ENCODE measurements at places on chromosomes 1 and 21.
A peak's percentile ranks its signal among the peaks of the same experiment; 100 is the strongest.

DNA sequence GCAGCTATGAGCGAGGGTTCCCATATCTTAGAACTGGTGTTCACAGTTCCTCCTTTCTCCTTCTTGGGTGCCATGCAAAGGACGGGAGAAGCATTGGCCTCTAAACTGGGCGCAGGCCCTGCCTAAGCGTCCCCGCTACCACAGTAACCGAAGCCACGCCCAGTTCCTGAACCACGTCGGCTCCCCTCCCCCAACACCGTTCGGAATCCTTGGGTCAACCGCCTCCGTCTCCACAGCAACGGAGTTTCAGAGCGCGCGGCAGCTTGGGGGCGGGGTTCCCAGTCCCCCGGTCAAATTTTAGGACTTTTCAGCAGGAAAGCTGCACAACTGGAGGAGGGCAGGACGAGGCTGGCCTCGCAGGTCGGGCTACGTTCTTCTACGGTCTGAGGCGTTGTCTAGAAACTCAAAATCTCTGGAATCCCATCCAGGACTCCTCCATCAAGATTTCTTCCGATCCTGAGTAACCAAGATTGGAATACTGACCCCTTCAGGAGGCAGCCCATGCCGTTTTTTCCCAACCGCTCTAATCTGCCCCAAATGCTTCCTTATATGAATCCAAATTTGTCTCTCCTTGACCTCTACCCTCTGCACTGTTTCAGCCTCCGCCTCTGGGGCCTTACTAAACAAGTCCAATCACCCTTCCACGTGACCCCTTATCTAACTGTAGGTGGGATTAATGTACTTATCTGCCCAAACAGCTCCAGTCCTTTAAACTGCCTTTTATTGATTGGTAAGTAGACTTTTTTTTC lies at the start of gene SPAG17:
Gene SPAG17 (minus strand): TSS at position 145 of the 749 bp plus-strand sequence. CDS start 71 bp downstream, at position 74.
- no peak for DNase-seq

DNA sequence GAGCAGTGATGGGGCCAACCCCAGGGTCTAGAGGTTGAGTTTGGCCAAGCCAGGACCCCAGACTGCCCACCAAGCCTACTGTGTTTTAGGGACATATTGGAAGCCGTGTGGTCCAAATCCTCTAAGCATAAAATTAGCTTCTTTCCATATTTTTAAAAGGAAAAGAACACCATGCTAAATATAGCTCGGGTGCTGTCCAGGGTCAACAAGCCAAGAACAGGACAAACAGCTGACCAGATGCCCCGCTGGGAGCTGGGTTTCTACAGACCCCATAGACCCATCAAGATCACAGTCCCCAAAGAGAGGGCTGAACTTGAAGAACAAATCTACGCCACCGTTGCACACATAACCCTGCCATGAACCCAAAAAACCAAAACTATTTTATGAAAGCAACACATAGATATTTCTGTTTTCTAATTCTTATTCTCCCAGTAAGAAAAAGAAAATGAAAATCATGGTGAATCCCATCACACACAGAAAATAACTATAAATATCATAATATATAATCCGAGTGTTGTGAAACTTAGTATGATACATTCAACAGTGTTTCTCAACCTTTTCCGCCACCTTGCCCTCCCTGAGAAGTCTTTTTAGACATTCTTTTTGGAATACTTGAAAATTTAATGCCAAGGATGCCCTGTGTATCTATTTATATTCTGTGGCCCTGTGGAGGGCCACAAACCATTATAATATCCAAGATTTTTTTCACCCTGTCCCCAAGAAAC lies 36.2 kb upstream of the FHAD1 start:
- DNase-seq, result no peak

DNA sequence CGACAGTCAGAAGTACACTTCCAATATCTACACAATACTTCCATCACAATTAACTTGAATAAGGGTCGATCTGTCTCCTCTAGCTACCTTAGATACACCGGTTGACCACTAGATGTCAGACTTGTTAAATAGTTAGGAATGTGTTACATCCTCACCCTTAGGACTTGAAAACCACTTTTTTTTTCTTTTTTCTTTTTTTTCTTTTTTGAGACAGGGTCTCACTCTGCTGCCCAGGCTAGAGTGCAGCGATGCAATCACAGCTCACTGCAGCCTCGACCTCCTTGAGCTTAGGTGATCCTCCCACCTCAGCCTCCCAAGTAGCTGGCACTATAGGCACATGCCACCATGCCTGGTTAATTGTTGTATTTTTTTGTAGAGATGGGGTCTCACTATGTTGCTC lies 120.4 kb upstream of the GREM2 start:
- DNase-seq, result no peak

DNA sequence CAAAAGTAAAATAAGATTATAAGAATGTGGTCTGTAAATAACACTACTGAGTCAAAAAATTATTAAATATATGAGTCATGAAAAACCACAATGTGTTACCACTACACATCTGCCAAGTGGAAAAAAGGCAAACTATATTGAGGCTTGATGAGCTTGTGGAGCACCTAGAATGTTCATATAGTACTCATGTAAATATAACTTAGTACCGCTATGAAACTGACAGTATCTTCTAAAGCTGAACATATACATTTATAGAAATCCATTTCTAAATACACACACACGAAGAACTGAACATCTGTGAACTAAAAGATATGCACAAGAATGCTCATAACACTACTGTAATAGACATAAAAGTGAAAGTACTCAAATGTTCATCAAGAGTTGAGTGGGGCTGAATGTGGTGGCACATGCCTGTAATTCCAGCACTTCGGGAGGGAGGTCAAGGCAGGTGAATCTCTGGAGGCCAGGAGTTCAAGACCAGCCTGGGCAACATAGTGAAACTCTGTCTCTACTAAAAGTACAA lies 18.5 kb upstream of the GBP3 start:
- DNase-seq, result peak; percentile 70

DNA sequence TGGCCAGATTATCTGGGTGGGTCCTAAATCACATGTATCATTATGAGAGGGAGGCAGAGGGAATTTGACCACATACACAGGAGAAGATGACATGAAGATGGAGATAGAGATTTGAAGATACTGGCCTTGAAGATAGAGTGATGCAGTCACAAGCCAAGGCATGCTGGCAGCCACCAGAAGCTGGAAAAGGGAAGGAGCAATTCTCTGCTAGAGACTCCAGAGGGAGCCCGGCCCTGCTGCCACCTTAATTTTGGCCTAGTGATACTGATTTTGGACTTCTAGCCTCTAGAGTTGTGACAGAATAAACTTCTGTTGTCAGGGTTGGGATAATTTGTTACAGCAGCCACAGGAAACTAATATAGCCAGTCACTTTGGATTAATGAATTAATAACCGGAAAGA lies 2.2 kb upstream of the PRDM2 start:
- no peak for DNase-seq

GRCh38 chr1:180505732-180506335 lies 3.5 kb upstream of the ACBD6 start:
- no peak for DNase-seq

DNA sequence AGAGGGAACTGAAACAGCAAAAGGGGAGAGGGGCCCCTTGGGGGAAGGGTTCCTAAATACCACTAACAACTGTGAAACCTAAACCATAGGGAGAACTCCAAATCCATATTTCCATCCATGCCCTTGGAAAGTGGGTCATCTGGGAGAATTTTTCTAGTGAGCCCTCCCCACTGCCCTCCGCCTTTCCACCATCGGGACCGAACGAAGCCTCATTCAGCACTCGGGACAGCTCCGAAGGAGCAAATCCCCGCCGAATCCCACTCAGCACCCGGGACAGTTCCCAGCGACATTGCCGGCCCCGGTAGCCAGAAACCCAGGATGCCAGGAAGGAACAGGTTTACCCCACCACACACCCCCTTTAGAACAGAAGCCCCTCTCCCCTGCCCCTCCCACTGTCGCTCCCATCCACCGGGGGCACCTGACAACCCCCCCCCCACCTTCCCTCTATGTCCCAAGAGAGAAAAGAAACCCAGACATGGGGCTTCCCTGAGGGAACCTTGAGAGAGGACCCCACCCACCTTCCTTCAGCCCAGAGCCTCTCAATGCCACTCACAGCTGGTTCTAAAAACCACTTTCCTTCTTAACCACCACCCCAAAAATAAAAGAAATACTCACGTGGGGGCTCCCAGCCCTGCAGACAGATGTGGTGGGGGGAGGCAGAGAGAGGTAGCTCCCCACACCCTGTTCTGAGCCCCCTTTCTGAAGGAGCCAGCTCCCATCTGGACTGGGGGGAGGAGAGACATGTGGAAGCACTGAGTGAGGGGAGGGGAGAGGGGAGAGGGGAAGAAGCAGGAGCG lies 4.5 kb downstream of the DLGAP3 start:
- DNase-seq, result no peak

- DNase-seq, result no peak
Observed at GRCh38 chr1:205719015-205719414, 31.0 kb downstream of the NUCKS1 start.

DNA sequence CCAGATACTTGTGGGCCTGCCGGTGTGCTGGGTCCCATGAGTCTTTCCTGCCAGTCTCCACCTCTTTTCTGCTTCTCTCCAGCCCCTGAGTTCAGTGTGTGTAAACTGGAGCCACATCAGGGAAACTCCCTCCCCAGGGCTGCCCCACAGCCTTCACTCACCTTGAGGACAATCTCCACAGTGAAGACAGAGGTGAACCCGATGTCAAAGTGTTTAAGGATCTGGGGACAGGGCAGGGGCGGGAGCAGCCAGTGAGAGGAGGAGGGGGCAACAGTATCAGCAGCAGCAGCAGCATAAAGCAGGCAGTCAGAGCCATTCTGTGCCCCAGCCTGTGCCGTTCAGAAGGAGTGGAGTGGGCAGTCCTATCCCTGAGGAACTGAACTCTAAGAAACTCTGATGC lies 43.2 kb downstream of the CACNA1S start:
- DNase-seq, result no peak

DNA sequence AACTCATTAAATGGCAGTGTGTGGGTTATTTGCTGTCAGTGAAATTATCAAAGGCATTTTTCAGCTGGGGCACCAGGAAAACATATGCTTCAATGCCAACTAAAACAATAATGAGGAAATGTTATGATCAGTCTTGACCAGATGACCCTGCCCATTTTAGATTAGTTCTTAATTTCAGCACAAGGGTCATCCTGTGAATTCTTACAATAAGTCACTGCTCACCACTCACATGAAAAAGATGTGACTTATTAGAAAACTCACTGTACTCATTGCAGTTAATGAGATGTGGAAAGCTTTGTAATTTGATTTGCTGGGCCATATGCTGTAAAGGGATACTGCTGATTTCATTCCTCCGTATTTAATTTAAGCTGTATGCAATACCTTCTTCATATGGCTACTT lies 178.5 kb upstream of the LMO4 start:
- no peak for DNase-seq

DNA sequence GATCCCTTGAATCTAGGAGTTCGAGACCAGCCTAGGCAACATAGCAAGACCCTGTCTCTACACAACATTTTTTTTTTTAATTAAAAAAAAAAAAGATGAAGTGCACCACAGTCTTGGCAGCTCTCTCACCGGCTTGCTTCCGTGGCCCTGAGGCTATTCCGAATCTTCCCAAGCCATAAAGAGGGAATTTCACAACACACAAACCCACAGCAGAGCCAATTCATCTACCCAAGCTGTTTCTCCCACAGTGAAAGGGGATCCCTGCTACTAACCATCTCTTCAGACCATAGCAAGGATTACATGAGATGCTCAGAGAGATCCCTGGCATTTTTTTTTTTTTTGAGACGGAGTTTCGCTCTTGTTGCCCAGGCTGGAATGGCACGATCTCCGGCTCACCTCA lies 8.3 kb upstream of the CHD5 start:
- no peak for DNase-seq

DNA sequence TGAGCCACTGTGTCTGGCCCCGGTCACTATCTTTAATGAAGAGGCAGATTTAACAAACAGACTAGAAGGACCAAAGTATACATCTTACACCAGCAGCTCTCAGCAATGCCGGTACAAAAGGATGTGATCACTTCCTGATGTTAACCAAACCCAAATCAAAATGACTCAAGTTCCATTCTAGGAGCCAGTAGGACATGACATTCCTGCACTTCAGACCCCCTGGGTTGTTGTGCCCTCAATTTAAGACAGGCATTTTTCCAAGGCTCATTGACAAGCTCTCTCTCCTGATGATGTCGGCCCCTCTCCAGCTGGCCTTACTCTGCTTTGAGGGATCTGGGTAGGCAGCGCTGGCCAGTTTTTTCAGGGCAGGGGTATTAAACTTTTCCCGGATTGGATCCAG lies 35.1 kb downstream of the YARS1 start:
- no peak for DNase-seq

- no peak for DNase-seq
Observed at GRCh38 chr21:45747802-45748445, 104.4 kb downstream of the PCBP3 start.

GRCh38 chr1:55877437-55878232 lies 662.5 kb upstream of the USP24 start:
- no peak for DNase-seq

- DNase-seq, result no peak
Observed at GRCh38 chr21:18771845-18772380, 368.3 kb upstream of the TMPRSS15 start.

GRCh38 chr1:172679000-172679772 lies 20.3 kb downstream of the FASLG start:
- DNase-seq, result no peak

DNA sequence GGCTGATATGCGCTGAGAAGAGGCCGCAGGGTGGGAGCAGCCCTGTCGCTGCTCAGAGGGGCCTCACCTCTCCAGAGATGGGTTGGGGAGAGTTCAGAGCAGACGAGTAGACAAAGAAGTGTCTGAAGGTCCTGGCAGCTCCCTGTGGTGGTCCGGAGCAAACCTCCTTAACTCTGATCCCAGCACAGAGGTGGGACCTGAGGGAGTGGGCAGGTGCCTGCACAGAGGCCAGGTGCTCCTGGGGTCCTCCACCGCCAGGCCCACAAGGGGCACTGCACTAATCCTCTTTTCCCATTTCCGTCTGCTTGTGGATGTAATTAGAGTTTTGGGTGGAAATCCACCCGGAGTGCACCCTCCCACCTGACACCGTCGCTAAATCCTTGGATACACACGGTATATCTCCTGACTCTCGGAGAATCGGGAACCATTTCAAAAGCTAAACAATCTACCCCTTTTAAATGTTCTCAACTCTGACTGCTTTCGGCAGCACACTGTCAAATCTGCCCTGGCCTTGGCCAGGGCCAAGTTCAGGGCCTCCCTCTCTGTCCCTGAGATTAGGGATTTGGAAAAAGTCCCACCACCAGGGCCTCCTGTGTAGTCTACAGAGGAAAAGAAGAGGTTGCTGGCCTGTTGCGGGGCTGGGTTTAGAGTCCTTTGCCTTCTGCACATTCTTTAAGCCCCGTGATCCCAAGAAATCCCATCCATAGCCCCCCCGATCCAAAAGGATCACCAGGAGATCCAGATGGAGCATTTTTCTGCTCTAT lies 22.4 kb downstream of the CASZ1 start:
- DNase-seq, result no peak

DNA sequence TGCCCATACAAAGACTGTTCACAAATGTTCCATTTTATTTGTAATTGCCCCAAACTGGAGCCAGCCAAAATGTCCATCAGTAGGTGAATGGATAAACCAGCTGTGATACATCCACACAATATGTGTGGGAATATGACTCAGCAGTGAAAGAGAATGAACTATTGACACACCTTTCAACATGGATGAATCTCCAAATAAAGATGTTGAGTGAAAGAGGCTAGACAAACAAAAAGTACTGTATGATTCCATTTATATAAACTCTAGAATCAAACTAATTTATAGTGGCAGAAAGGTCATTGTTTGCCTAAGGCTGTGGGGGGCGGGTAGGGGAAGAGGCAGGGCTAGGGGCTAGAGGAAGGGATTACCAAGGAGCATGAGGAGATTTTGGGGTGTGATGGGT lies 4.5 kb downstream of the DHCR24 start:
- no peak for DNase-seq

GRCh38 chr1:204683284-204684205 lies 2.0 kb downstream of the LRRN2 start:
- DNase-seq, result no peak

GRCh38 chr1:45545553-45546310 lies 4.9 kb upstream of the AKR1A1 start:
- DNase-seq, result no peak

Measured in GM12878 (cell line).